ENCODE measurements at places on chromosomes 2 and 18.
A peak's percentile ranks its signal among the peaks of the same experiment; 100 is the strongest.

- no peak overlapping the region for H3K4me3 ChIP-seq
- H3K27ac ChIP-seq = no peak overlapping the region
- H3K4me1 ChIP-seq = no peaks in the 10 kb centered on the region
- no peak for DNase-seq
- no peaks in the 10 kb centered on the region for H3K36me3 ChIP-seq
Measured at GRCh38 chr2:139544186-139544851, 764.1 kb upstream of the NXPH2 start.

GRCh38 chr2:204871231-204871953 is 326.1 kb downstream of the PARD3B start:
- no peak overlapping the region for H3K4me3 ChIP-seq
- DNase-seq = no peak
- H3K27ac ChIP-seq = peak overlapping the region; percentile 28
- H3K27me3 ChIP-seq = no peaks in the 10 kb centered on the region
- H3K4me1 ChIP-seq = peaks cover 7% of the 10 kb centered on the region
- H3K36me3 ChIP-seq = no peaks in the 10 kb centered on the region

DNA sequence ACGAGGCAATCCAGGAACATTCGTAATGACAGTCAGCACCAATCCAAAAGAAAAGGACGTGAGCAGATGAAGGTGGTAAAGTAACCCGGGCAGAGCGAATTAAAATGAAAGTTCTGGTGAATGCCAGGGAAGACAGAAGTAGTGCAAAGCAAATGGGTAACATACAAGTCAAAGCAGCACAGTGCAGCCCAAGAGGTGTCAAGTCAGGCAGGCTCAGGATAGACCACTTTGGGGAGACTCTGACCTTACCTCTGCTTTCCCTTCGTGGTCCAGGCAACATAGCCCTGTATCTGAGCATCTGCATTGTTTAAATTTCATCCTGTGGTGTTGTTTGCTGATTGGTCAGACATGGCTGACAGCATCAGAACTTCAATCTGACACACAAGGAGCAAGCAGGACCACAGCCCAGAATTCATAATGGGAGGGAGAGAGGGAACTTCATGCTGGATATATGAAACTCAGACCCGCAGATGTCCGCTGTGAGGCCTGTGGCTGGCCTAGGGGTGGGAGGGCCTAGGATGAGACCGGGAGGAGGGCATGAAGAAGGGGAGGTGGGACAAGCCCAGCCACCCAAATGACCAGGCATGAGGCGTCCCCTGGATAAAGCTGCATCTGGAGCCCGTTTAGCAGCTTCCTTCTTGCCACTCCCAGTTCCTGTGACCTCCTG is 285.7 kb downstream of the TCF4 start:
- H3K4me1 ChIP-seq = peaks cover 55% of the 10 kb centered on the region
- H3K27me3 ChIP-seq = peaks cover 2% of the 10 kb centered on the region
- no peak for DNase-seq
- H3K36me3 ChIP-seq = no peaks in the 10 kb centered on the region

DNA sequence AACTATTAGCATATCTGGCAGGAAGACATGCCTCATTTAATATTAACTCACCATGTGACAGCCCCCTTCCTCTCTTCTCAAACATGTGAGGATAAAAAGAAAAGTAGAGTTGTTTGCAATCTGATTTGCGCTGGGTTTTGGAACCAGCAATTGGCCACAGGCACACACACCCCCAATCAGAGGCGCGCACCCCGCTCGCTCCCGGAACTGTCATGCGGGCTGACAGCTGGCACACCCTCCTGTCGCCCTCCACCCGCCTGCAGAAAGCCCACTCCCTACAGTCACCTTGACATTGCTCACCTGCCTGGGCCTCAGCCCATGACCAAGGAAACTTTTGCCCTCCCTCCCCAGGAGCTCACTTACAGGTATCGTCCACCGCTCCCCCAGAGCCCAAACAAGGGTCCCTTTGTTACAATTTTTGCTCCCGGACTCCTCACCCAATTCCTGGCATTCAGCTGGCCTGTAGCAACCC is 1.1 kb downstream of the COBLL1 start:
- peak overlapping the region; percentile 15 for H3K27ac ChIP-seq
- peak; percentile 25 for DNase-seq
- peaks cover 11% of the 10 kb centered on the region for H3K4me1 ChIP-seq
- peaks cover 5% of the 10 kb centered on the region for H3K27me3 ChIP-seq
- peak overlapping the region; percentile 93 for H3K4me3 ChIP-seq
- no peaks in the 10 kb centered on the region for H3K36me3 ChIP-seq

DNA sequence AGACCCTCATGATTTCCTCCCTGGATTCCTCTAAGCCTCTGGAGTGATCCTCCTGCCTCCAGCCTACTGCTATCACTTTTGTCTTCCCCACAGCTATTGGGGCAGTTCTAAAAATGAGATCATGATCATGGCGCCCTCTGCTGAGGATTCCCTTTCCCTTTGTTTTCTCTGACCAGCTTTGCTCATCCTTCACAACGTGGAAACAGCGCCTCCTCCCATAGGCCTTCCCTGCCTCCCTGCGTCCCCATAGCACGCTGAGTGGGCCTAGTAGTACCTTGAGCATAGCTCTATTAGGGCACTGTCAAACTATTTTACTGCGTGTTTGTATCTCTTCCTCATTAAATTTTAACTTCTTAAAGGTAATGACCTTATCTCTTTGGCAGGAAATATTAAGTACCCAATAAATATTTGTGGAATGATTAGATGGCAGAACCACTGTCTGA is 207.0 kb upstream of the FANCL start:
- no peak overlapping the region for H3K4me3 ChIP-seq
- DNase-seq = peak; percentile 73
- no peaks in the 10 kb centered on the region for H3K27me3 ChIP-seq
- no peaks in the 10 kb centered on the region for H3K36me3 ChIP-seq

DNA sequence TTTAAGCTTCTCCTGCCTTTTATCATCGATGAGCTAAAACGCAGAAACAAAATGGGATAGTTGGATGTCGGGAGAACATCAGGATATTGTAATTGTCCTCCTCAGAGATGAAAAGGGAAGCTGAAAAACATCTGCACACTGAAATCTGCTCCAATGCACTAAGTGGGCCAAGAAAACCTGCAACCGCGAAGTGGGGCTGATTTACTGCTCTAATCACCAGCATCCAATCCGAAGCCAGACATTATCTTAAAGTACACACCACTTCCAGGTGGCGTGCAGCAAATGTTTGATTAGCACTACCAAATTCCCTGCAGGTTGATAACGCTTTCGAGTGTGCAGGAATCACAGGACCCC is 230.3 kb upstream of the SLC14A2 start:
- H3K36me3 ChIP-seq = no peaks in the 10 kb centered on the region
- no peak overlapping the region for H3K27ac ChIP-seq
- no peak overlapping the region for H3K4me3 ChIP-seq
- no peaks in the 10 kb centered on the region for H3K4me1 ChIP-seq
- DNase-seq = no peak

DNA sequence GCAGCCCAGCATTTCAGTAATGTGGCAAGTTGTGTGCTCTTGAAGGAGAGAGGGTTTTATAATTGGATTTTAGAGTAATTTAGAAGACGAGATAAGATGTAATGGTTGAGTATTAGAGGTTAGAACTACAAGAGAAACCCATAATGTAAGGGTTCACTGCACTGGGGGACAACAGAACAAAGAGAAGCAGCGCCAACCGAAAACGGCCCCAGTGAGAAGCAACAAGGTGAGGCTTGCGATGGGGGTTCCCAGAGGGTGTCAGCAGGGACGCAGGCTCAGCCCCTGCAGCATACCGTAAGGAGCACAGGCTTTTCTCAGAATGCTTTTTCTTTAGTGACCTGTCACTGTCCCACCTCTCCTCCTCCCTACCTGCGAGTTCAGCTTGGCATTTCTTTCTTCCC is 183.9 kb upstream of the ETAA1 start:
- no peak overlapping the region for H3K27ac ChIP-seq
- H3K27me3 ChIP-seq = no peaks in the 10 kb centered on the region
- H3K36me3 ChIP-seq = no peaks in the 10 kb centered on the region
- H3K4me1 ChIP-seq = no peaks in the 10 kb centered on the region
- no peak for DNase-seq

DNA sequence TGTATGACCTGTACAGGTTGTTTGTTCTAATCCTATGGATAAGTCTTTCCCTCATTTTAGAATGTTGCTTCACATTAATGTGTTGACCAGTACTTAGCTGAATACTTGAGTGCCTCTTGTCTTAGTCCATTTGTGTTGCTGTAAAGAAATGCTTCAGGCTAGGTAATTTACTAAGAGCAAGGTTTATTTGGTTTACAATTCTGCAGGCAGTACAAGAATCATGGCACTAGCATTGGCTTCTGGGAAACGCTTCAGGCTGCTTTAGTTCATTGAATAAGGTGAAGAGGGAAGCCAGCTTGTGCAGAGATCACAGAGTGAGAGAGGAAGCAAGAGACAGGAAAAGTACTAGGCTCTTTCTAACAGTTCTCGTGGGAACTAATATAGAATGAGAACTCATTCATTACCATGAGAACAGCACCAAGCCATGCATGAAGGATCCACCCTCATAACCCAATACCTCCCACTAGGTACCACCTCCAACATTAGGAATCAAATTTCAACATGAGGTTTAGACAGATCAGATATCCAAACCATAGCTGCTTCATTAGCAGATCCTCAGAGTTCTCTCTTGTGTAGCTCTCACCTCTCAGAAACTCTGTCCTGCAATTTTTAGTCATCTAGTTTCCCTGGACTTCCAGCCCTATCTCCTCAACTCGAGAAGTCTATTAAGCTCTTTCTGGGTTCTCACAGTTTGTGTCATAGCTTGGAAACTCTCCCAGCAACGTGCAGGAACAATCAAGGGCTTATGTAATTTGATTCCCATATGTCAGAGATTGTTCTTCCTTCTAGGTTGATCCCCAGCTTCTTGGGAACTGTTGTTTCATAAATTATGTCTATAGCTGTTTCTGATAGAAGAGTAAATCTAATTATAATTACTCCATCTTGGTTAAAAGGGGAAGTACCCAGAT is 2082.3 kb upstream of the CELF4 start:
- no peak overlapping the region for H3K27ac ChIP-seq
- no peaks in the 10 kb centered on the region for H3K36me3 ChIP-seq
- peaks cover 6% of the 10 kb centered on the region for H3K4me1 ChIP-seq
- no peaks in the 10 kb centered on the region for H3K27me3 ChIP-seq
- no peak overlapping the region for H3K4me3 ChIP-seq
- DNase-seq = no peak

DNA sequence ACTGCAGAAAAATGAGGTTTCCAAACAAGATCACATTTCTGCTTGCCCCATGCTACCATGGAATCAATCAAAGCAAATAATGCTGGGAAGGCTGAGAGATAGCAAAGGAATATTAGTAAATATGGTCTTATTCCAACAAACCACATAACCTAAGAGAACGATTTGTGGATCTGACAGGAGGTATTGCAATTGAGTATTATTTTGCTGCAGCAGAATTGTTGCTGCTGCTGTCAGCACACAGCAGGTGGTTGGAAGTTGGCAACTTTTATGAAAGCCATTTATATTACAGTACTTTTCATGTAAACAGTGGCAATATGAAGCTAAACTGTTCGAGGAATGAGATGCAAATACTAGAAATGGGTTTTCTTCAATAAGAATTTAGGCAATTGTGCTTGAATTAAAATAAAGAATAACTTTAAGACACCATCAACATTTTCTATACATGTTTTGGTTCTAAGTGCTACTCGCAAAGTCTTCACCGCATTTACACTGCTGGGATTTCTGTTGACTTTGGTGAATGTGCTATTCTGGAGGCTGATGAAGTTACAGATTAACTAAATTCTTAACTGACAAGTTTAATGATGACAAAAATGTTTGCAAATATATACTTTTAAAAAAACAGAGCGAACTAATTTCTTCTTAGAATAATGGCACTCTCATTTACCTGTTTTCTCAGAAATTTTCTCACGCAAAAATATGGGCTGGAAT is 1285.7 kb downstream of the CNTNAP5 start:
- no peaks in the 10 kb centered on the region for H3K27me3 ChIP-seq
- no peak overlapping the region for H3K4me3 ChIP-seq
- H3K4me1 ChIP-seq = no peaks in the 10 kb centered on the region
- no peaks in the 10 kb centered on the region for H3K36me3 ChIP-seq
- no peak for DNase-seq

DNA sequence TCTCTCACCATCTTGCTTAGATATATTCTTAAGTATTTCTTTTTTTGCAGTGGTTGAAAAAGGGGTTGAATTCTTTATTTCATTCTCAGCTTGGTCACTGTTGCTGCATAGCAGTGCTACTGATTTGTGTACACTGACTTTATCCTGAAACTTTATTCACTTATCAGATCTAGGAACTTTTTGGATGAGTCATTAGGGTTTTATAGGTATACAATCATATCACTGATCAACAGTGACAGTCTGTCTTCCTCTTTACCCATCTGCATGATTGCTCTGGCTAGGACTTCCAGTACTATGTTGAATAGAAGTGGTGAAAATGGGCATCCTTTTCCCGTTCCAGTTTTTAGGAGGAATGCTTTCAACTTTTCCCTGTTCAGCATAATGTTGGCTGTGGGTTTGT is 6.5 kb downstream of the STARD6 start:
- no peak overlapping the region for H3K27ac ChIP-seq
- no peaks in the 10 kb centered on the region for H3K4me1 ChIP-seq
- no peaks in the 10 kb centered on the region for H3K36me3 ChIP-seq
- no peak overlapping the region for H3K4me3 ChIP-seq
- no peaks in the 10 kb centered on the region for H3K27me3 ChIP-seq
- DNase-seq = no peak

GRCh38 chr2:42658306-42658705 is 89.9 kb downstream of the MTA3 start:
- H3K4me3 ChIP-seq = no peak overlapping the region
- H3K27me3 ChIP-seq = peaks cover 5% of the 10 kb centered on the region
- H3K4me1 ChIP-seq = peaks cover 18% of the 10 kb centered on the region
- H3K27ac ChIP-seq = no peak overlapping the region

DNA sequence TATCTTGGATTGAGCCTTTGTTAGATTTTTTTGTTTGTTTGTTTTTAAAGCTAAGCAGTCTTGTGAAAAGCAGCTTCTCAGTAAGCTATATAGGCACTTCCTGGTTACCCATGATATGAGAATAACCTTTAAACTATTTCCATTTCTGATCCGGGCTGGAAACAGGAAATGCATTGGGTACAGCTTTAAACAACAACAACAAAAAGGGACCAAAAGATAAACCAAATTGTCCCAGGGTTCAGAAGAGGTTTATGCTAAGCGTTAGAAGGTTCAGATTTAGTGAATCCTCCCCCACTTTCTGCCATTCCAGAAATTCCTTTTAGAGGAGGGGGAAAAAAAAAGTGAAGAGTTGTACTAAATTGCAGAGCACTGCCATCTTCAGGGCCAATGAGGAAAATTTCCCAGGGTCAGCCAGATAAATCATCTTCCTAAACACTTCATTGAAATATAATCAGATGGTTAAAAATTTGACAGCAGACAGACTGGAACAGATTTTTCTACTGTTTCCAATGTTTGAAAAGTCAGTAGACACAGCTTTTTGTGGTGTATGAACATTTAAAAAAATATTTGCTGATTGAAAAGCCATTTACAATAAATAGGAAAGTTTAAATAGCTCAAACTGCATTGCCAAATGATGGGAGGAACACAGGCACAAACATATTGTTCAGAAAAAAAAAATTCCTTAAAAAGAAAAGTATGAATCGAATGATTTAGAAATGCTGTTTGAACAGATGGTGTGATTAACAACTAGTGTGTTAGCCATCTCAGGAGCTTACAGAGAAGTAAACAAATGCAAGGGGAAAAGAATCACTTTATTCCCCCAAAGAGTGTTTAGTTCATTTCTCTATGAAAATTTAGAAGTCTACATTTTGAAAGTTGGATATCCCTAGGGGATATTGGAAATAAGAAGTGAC is 189.9 kb upstream of the TANK start:
- no peaks in the 10 kb centered on the region for H3K36me3 ChIP-seq
- peaks cover 3% of the 10 kb centered on the region for H3K27me3 ChIP-seq
- peak overlapping the region; percentile 52 for H3K4me3 ChIP-seq
- H3K4me1 ChIP-seq = peaks cover 2% of the 10 kb centered on the region
- H3K27ac ChIP-seq = peak overlapping the region; percentile 98

GRCh38 chr2:8253781-8254180 is 428.1 kb upstream of the ID2 start:
- DNase-seq = no peak
- H3K27ac ChIP-seq = no peak overlapping the region
- H3K27me3 ChIP-seq = no peaks in the 10 kb centered on the region
- peaks cover 2% of the 10 kb centered on the region for H3K4me1 ChIP-seq
- H3K36me3 ChIP-seq = no peaks in the 10 kb centered on the region

All from endothelial cell (in vitro differentiated cells).